ENCODE measurements at places on chromosomes 12 and 14. TPM values are rescaled to one million over a fixed set of nuclear protein-coding genes. Genes with fewer than 3 reads are reported as not detected.

Gene LIN7A
- 9.1 TPM for polyA plus RNA-seq

Gene AP1G2
- polyA plus RNA-seq, result 19.2 TPM

Gene UNG
- polyA plus RNA-seq, result 16.0 TPM

Gene PRKAB1
- 19.3 TPM for polyA plus RNA-seq

Gene OXA1L
- 161 TPM for polyA plus RNA-seq

Gene SYNE2
- 5.2 TPM for polyA plus RNA-seq

Gene PEBP1
- 161 TPM for polyA plus RNA-seq

Gene GPR84
- not detected for polyA plus RNA-seq

Gene FCF1
- 45.5 TPM for polyA plus RNA-seq

Gene CATSPERB
- polyA plus RNA-seq, result not detected

Gene WNT1
- not detected for polyA plus RNA-seq

Gene GYS2
- not detected for polyA plus RNA-seq

DNA sequence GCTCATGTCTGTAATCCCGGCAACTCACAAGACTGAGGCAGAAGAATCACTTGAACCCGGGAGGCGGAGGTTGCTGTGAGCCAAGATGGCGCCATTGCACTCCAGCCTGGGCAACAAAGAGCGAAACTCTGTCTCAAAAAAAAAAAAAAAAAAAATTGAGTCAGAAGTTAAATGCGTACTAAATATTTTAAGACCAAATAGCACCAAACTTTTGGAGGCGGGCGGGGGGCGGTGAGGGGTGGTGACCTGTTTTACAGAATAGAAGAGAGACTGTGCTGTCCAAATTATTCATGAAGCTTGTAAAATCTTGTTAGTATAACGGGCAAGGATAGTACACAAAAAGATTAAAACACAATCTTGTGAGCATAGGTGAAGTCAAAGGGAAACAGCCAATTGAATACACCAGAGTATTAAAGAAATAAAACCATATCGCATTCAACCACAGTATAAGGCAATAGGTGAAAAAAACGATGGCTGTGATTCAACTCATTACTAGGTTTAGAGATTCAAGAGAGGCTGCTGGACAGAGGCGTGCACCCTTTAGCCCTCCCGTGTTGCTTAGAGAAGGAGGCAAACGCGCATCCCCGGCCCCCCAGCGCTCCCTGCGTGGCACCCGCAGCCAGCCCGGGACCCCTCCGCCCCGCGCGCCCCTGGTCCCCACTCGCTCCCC, 571 bp downstream of the ZNF891 start:
- peak; percentile 15 for DNase-seq

- DNase-seq, result no peak
These were observed 321.0 kb upstream of the RTL1 start for GRCh38 chr14:101224356-101225156.

DNA sequence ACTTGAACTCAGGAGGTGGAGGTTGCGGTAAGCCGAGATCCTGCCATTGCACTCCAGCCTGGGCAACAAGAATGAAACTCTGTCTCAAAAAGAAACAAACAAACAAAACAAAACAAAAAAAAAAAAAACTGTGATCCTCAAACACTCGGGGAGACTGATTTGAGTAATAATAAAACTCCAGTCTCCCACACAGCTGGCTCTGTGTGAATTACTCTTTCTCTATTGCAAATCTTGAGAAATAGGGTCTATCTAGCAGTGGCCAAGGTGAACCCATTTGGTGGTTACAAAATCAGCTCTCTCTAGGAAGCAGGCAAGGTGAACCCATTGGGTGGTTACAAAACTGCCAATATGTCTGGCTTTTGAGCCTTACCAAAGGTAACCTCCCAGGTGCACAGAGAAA, 6.0 kb upstream of the ACOT6 start:
- DNase-seq, result no peak

DNA sequence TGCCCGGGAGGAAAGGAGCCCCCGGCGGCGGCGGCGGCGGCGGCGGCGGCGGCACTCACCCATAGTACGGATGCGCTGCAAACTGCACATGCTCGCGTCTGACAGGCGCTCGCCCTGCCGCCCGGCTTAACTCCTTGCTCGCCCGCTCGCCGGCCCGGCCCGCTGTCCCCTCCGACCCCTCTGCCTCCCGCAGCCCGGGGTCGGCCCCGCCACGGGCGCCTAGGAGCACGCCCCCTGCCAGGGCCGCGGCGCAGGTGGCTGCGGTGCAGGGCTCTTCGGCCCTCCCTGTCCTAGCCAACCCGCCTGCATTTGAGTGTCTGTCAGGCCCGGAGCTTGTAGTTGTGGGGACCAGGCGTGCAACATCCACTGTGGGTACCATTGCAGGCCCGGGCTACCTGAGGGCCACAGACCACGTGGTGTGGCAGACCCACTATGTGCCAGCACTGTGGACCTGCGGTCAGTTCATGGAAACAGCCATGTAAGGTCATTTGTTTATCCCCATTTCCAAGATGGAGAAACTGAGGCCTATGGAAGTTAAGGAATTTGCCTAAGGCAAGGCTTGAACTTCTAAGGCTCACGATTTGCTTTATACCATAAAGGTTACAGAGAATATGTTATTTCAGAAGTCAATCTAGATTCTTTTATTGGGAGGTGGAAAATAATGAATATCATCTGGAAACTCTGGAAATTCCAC, 17.6 kb upstream of the PLEKHH1 start:
- no peak for DNase-seq

- no peak for DNase-seq
These were observed 165.8 kb upstream of the CNOT2 start for GRCh38 chr12:70077441-70077840.

- DNase-seq, result no peak
These were observed 60.9 kb upstream of the FZD10 start for GRCh38 chr12:130101370-130101769.

GRCh38 chr12:12715459-12716150, 1.6 kb upstream of the CDKN1B start:
- no peak for DNase-seq

- DNase-seq, result peak; percentile 43
These were observed 42.2 kb upstream of the SLC6A13 start for GRCh38 chr12:304805-305204.

DNA sequence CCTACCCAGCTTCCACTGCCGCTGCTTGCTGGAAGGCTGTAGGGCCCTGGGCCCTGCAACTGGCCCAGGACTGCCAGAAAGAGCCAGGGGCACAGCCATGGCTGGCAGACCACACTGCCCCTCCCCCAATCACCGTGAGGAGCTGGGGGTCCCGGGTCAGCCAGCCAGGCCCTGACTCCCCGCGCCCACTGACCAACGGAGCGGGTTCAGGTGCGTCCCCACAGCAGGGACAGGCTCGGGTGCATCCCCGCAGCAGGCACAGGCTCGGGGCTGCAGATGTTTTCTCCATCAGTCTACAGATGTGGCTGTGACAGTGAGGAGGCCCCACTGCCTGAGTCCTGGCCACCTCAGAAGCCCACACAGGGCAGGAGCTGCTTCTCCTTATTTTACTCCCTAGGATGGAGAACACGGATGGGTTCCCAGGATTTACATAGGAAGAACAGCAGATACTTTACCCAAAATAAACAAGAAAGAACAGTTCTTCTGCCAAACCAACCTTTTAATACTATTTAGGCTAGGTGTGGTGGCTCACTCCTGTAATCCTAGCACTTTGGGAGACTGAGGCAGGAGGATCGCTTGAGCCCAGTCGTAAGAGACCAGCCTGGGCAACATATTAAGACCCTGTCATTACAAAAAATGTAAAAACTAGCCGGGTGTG, 61.1 kb downstream of the TESC start:
- DNase-seq, result no peak

- DNase-seq, result peak; percentile 64
These were observed 133.6 kb downstream of the MED13L start for GRCh38 chr12:116143909-116144308.

GRCh38 chr12:56709759-56710376, 15.2 kb downstream of the NACA start:
- no peak for DNase-seq

DNA sequence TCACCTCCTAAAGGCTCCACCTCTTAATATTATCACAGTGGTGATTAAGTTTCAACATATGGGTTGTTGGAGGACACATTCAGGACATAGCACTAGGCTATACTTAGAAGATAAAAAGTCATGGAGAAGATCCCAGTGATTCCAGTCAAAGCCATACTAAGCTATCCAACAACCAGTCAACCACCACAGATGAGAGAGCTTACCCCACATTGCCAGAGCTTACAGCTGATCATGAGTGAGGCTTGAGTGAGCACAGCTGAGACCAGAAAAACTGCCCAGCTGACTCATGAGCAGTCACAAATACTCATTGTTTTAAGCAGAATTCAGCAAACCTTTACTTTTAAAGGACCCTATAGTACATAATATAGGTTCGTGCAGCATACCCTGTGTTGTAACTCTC, 85.1 kb downstream of the DRAM1 start:
- peak; percentile 64 for DNase-seq

DNA sequence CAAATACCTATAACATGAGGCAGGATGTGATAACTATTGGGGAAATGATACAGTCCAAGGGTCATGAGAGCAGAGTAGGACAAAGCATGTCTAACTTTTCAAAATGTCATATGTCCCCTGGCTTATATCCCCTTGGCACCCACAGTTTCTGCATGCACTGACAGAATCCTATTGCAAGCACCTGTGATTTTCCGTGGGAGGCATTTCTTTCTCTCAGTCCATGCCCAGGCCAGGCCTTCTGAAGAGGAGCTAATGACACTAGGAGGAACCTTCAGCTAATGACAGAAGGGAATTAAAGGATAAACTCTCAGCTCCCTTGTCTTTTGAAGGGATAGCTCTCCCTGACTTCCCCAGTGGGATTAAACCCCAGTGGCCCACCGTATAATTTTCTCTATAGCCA, 249.2 kb downstream of the TTC6 start:
- no peak for DNase-seq

GRCh38 chr12:105289114-105289904, 41.2 kb upstream of the C12orf75 start:
- peak; percentile 50 for DNase-seq

GRCh38 chr12:116692605-116693004, 45.3 kb downstream of the SPRING1 start:
- DNase-seq, result no peak

DNA sequence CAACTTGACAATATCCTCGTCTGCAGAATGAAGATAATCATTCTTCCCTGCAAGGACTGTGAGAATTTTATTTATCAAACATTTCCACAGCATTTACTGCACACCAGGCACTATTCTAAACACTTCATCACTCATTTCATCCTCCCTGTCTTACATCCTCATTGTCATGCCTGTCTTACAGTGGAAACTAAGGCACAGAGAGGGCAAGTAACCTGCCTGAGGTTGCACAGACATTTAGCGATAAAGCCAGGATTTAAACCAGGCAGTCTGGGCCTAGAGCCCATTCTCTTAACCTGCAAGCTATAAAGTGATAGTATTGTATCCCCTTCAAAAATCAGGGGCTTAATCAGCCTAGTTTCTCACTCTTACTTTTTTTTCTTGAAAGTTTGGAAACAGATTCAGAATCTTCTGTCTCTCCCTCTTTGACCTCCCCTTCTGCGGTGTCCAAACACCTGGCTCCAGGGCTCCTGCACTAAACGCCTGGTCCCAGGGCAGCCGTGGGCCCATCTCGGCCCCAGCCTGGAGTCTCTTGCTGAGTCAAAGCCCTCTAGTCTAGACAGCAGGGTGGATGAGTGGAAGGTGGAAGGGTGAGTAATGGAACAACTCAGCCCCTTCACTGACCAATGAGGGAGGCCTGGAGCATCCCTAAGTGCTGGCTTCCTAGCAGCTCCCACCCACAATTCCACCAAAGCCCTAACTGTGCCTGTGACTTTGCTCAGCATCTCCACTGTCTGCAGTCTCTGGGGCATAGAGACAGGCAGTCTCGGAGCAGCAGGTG, 12.5 kb downstream of the ISM2 start:
- DNase-seq, result peak; percentile 88

GRCh38 chr12:92445253-92446082, 257.3 kb upstream of the PLEKHG7 start:
- DNase-seq, result no peak

GRCh38 chr12:113609692-113610469, 138.2 kb upstream of the LHX5 start:
- DNase-seq, result no peak

DNA sequence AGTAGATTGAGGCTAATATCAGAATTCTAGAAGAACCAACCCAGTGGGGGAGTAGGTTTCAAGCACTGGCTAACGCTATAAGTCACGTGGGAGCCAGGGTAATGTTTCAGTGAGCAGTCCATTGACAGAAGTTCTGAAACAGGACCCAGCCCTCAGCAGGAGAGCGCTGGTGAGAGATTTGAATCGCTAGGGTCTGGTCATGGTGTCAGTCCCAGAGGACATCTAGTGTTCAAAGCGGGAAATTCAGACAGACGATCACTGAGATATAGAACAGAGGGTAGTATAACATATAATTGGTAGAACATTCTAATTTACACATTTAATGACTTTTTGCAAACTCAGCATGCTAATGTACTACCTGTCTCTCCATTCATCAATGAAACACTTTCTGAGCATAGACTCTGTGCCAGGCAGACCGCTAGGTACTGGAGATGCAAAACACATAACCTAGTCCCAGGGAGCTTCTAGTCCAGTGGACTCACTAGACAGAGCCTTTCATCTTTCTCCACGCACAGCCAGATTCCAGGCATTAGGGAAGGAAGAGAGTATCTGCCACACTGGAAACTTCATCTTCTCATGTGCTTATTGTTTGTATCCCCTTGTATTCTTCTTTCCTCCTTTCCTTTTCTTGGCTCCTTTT, 35.4 kb upstream of the RNASE3 start:
- DNase-seq, result peak; percentile 59

DNA sequence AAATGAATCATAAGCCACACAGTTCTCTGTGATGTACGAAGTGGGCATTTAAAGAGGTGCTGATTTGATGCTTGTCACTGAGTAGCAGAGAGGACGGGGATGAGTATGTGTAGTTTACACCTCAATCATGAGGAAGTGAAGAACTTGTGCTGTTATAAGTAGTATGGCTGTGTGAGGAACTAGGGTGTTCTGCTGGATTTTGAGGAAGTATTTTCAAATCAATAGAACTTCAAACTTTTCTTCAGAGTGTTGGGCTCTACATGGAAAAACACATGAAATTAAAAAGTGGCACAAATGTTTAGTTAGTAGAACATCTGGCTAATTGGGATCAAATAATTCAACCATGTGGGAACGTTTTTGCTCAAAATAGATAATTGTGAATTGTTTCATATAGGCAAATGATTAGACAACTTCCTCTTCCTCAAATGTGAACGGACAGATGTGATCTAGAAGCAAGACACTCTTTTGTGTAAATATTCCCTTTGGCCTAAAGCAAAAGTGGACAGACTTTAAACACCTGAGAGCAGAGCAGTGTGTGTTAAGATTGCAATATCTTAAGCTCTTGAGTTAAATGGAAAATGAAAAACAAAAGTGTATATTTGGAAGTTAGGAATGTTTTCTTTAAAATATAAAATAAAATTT, 168.5 kb downstream of the NAV3 start:
- DNase-seq, result no peak

GRCh38 chr12:73372856-73373255, 1100.7 kb downstream of the TRHDE start:
- DNase-seq, result no peak

DNA sequence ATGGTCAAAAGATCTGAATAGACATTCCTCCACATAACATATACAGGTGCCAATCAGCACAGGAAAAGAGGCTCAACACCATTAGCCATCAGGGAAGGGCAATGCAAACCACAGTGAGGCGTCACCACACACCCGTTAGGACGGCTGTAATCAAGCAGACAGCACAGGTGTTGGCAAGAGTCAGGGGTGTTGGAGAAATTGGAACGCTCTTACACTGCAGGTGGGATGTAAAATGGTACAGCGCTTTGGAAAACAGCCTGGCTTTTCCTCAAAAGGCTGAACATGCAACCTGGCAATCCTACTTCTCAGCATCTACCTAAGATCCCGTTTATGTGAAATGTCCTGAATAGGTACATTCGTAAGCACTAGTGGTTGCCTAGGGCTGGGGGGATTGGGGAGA, 21.5 kb upstream of the MMP17 start:
- DNase-seq, result no peak

Data from IMR-90 (cell line).